Mesothelial cell of epicardium (in vitro differentiated cells): ENCODE measurements at places on chromosomes 2 and 18. TPM values are rescaled to one million over a fixed set of nuclear protein-coding genes. Genes with fewer than 3 reads are reported as not detected.

DNA sequence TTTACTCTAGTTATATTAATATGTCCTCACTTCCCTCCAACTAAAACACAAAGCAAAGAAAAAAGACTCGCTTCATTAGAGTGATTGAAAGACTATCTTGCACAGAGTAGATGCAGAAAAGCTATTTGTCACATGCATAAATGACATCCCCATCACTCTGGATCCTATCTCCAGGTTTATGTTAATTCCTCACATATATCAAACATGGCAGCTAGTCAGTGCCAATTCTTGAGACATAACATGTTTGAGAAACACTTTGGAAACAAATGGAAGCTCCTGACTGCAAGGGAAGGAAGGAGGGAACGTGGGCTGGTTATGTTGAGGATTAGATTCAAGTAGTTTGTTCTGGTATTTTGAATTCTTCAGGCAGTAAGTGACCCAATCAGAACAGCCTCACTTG is 89.8 kb upstream of the BCL2L11 start:
- peaks cover 43% of the 10 kb centered on the region for H3K4me1 ChIP-seq
- peak overlapping the region; percentile 2 for H3K27ac ChIP-seq
- no peak overlapping the region for H3K4me3 ChIP-seq
- no peaks in the 10 kb centered on the region for H3K36me3 ChIP-seq

DNA sequence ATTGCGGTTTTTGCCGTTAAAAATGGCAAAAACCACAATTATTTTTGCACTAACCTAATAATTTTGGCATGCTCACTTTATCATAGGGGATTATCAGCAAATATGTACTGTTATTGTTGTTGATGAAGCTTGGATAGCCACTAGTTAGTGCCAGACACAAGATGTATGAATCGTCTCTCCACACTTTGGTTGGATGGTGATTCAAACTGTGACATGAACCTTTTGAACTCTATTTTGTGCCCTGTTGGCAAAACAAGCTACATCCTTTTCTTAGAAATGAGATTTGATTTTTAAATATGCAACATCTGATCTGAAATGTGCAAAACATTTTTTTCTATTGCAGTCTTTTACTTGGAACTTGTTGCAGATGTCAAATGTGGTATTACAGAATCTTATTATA is 48.8 kb upstream of the DTNB start:
- peaks cover 4% of the 10 kb centered on the region for H3K4me1 ChIP-seq
- H3K27ac ChIP-seq: no peak overlapping the region
- H3K27me3 ChIP-seq: no peaks in the 10 kb centered on the region
- H3K36me3 ChIP-seq: no peaks in the 10 kb centered on the region

Gene LIMS4
- total RNA-seq: 0.82 to 1.8 TPM (median 1.2 TPM) in 3 replicates

Gene KLHL30
- 0.16 to 0.20 TPM (median 0.20 TPM) in 3 replicates for total RNA-seq

DNA sequence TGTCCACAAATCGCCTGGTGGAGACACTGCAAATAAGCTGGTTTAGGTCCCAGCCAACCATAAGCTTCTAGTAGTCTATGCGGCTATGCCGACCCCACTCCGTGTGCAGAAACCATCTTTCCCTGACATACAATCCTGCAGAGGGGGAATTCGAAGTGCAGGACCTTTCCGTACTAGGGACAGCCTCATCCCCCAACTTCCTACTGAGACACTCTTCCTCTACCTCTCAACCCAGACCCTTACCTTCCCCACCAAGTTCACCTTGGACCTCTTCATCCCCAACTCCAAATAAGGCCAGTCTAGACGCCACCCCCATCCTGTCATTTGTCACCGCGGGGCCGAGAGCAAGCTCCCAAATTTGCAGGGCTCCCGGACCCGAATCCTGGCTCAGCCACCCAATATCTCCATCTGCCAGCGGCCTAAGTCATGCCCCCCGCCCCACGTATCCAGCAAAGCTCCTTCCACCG is 496 bp downstream of the SUCLG1 start:
- no peak for DNase-seq
- peaks cover 26% of the 10 kb centered on the region for H3K4me1 ChIP-seq
- peak overlapping the region; percentile 88 for H3K4me3 ChIP-seq
- peak overlapping the region; percentile 95 for H3K27ac ChIP-seq
- H3K27me3 ChIP-seq: no peaks in the 10 kb centered on the region

Gene MYO1B
- 74.6 to 81.6 TPM (median 80.2 TPM) in 3 replicates for total RNA-seq

- H3K27ac ChIP-seq: no peak overlapping the region
- H3K4me1 ChIP-seq: peaks cover 23% of the 10 kb centered on the region
- no peaks in the 10 kb centered on the region for H3K36me3 ChIP-seq
- peaks cover 62% of the 10 kb centered on the region for H3K27me3 ChIP-seq
These were observed 35.4 kb downstream of the STAT4 start for GRCh38 chr2:191115391-191115790.

GRCh38 chr2:68536000-68536399 is 68.6 kb downstream of the APLF start:
- no peaks in the 10 kb centered on the region for H3K4me1 ChIP-seq
- H3K36me3 ChIP-seq: peaks cover 3% of the 10 kb centered on the region
- no peak overlapping the region for H3K27ac ChIP-seq
- H3K27me3 ChIP-seq: no peaks in the 10 kb centered on the region

DNA sequence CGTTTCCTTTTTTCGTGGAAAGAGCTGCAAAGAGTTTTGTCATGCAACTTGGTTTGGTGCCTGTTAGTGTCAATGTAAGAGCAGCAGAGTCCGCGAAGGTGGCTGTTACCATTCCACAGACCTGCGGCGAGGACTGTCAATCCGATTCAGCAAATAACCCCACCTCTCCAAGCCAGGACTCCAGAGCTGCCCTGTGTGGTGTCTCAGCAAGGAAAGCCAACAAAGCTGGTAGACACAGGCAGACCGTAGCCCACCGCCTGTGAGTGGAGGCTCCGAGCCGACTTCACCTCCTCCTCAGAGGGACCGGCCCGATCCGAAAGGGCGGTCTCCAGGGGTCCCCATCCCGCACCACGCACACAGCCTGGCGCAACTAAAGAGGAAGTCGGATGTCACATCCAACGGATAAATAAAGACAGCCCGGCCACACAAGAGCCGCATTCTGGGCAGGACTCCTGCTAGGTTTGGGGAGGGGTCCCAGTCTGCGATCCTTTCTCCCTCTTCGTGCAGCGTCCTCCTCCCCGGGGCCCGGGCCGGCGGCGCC is 819 bp downstream of the ANKRD44 start:
- peak; percentile 39 for DNase-seq
- no peaks in the 10 kb centered on the region for H3K36me3 ChIP-seq
- peaks cover 35% of the 10 kb centered on the region for H3K27me3 ChIP-seq

Gene TRIM54
- total RNA-seq: 0.18 to 0.47 TPM (median 0.18 TPM) in 3 replicates

DNA sequence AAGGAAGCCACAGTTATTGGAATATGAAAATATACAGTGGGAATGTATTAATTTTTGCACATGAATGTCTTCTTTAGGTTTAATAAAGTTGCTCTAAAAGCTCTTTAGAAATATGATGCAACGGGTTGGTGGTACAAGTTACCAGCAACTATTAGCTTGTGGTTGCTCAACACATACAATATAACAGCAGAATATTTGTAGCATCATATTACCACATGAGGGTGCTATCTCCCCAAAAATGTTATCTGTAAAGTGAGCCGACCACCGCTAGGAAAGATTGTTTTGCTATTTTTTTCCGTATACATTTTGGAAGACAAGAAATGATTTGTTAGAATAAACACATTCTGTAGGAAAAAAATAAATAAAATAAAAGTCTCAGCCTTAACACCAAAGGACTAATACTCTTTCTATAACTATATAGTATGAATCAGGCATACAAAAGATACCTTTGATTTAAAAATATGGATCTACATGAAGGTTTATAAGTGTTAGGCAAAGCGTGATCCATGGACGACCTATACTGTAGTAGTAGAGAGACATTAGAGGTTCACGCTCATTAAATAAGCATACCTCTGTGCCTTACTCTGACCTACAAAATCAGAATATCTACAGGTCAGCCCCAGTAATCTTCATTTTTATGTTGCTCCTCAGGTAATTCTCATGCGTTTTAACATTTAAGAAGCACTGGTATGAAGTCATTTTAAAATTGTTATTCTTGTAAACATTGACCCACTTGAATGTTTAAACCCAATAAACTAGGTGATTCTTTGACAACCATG is 1110.6 kb upstream of the ACVR2A start:
- peaks cover 2% of the 10 kb centered on the region for H3K4me1 ChIP-seq
- H3K4me3 ChIP-seq: no peak overlapping the region
- H3K27me3 ChIP-seq: no peaks in the 10 kb centered on the region
- no peak for DNase-seq

Gene CRYGC
- not detected in 3 replicates for total RNA-seq

DNA sequence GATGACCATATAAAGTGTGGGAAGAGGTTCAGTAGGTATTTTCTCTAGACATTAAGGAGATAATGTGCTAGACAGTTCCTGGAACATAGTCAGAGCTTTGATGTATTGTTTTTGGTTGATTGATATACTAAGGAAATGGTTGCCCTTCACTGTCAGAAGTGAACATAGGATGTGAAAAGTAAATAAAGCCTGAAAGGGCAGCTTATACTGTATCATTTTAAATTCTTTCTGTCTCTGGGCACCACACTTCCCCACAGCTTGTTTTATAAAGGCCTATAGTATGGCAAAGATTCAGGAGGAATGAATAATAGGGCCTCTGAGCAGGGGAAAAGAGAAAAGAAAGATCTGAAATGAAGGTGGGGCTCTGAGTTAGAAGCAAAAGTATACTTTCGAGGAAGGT is 72.7 kb upstream of the ITPRID2 start:
- no peak for DNase-seq
- H3K4me3 ChIP-seq: no peak overlapping the region
- no peaks in the 10 kb centered on the region for H3K27me3 ChIP-seq
- peak overlapping the region; percentile 4 for H3K27ac ChIP-seq
- peaks cover 48% of the 10 kb centered on the region for H3K4me1 ChIP-seq

DNA sequence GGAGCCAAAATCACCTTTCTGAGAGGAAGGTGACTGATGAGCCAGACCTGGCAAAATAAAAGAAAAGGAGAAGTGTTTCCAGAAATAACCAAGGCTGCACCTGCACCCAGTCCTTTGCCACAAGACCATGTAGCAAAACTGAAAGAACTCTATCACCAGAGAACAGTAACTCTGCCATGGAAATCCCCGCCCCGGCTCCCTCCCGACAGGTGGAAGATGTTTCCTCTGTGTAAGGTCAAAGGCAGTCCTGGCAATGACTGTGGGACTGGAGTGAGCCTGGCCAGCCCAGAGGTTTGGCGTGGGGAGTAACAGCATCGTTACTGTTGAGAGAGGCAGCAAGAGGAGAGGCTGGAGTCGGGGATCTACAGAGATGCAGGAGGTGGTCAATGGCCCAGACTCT is 42.3 kb downstream of the SPRED2 start:
- no peaks in the 10 kb centered on the region for H3K36me3 ChIP-seq
- H3K4me3 ChIP-seq: no peak overlapping the region
- H3K4me1 ChIP-seq: peaks cover 16% of the 10 kb centered on the region
- no peak overlapping the region for H3K27ac ChIP-seq
- no peaks in the 10 kb centered on the region for H3K27me3 ChIP-seq
- no peak for DNase-seq

DNA sequence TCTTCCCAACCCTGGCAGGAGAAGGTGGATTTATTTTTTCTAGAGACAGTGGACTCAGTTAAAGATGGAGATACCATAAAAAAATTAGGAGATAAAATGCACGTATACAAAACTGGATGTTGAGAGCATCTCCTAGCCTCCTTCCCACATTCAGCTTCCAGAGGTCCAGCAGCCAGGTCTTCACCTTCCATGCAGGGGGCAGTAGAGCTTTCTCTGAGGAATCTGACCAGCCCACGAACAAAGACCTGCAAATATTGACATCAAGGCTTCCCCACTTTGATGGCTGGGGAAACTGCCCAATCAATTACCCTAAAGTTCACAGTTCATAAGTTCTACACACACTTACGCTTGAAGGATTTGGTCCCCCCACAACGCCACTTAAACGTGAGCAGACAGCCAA is 24.5 kb downstream of the AQP4 start:
- peaks cover 3% of the 10 kb centered on the region for H3K27me3 ChIP-seq
- no peak overlapping the region for H3K4me3 ChIP-seq
- H3K4me1 ChIP-seq: no peaks in the 10 kb centered on the region

GRCh38 chr2:11305958-11306357 is 38.5 kb downstream of the ROCK2 start:
- no peaks in the 10 kb centered on the region for H3K27me3 ChIP-seq
- peaks cover 9% of the 10 kb centered on the region for H3K4me1 ChIP-seq
- no peak overlapping the region for H3K27ac ChIP-seq
- no peaks in the 10 kb centered on the region for H3K36me3 ChIP-seq
- H3K4me3 ChIP-seq: no peak overlapping the region

Gene EFR3B
- 14.4 to 16.7 TPM (median 15.4 TPM) in 3 replicates for total RNA-seq

Gene CD207
- not detected in 3 replicates for total RNA-seq
